ENCODE measurements at places on chromosomes 5 and 9. TPM values are rescaled to one million over a fixed set of nuclear protein-coding genes. Genes with fewer than 3 reads are reported as not detected.
A peak's percentile ranks its signal among the peaks of the same experiment; 100 is the strongest.

SLC2A8 gene
- total RNA-seq = 12.7 TPM

DNA sequence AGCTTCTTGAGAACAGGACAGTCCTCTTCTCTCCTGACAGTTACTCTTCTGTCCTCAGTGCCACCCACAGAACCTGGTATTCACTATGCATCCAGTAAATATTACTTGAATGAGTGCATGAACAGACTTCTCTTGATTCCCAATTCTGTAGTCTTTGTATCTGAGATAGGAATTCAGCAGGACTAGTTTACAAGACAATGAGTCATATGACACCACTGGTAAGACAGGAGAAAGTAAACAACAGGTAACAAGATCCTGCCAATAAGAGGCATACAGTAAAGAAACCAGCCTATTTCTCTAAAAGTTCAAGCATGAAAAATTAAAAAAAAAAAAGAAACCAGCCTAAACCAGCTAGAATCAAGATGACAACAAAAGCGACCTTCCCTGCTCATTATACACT lies 6.2 kb downstream of the ZNF883 start:
- no peak for DNase-seq

DNA sequence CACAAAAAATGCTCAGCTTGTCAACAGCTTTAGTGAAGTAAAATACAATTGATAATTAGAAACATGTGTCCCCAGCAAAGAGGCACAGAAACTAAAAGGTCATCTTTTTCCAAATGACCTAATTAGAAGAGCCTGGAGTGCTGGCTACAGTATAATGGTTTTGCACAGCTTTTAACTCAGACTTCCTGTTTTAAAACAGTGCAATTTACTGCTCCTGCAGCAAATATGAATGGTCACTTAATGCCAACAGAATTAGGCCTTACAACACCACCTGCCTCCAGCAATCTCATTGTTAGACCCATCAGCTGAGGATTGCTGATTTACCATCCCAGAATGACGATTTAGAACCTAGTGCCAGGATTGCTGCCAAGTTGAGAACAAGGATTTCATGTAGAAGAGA lies 239.3 kb downstream of the CETN3 start:
- peak; percentile 20 for DNase-seq

DNA sequence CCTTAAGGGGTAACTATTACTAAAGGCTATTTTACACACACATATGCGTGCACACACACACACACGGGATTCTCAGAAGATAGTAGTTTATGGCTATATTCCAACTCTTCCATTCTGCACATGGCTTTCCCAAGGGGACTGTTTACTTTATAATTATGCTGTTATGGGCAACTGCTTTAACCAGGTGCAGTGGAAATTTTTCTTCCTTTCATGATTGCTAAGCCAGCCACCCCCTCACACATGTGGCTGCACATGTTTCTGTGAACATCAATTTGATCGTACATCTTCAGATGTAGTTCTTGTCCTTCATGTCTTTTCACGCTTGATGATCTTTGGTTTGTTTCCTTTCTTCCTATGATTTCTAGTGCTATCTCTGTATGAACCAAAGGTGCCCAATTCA lies 37.0 kb downstream of the MRPS30 start:
- no peak for DNase-seq

WDR31 gene
- 2.4 TPM for total RNA-seq

DNA sequence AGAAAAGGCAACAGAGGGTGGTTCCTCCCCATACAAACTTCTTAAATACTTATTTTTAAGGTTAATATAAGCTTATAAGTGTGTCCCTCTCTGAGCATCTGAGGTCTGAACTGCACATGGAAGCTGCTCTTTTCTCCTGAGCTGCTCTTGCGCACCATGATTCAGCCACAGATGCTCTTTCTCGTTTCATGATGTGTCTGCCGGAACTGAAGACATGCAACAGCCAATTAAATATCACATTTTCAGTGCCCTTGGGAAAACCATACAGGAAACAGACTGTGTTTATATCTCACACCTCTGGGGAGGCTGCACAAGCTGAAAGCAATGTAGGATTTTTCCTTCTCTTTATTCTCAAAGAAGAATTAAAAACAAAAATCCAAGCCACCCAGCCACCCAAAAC lies 96.8 kb upstream of the NREP start:
- peak; percentile 46 for DNase-seq

DNA sequence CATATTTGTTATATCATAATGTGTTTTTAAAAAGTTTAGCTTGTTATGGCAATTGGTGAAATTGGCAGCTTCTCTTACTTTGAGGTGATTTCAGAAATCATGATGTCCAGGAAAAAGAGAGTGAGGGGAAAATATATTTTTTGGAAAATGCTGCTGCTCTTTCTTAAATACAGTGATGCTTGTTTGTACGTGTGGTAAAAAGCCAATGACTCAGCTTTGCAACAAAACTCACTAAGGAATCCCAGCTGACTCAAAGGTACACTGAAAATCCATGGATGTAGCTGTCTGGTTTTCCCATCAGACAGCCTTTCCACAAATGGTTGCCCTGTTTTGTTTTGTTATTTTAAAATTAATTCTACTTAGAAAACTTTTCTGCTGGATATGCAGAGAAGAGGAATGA lies 306.4 kb upstream of the PAPPA start:
- no peak for DNase-seq

GRCh38 chr5:88256872-88257271 lies 11.8 kb downstream of the TMEM161B start:
- DNase-seq = no peak

NAIP gene
- 14.0 TPM for total RNA-seq

DNA sequence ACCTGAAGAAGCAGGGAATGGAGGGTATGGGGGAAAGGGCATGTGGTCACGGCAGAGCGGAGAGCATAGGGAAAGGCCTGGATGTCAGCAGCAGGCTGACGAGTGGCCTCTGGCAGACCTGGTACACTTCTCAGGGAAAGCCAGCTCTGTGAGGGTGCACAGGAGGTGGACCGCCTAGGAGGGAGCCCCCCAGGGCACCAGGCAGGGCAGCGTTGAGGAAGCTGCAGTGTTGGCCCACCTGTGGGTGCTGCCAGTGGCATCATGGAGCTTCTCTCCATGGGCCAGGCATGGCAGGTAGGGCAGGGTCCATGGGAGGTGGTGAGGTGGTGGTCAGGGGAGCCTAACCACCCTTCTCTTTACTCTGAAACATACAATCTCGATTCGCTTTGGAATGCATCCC lies 143.0 kb upstream of the PITX1 start:
- DNase-seq = no peak

CDH10 gene
- total RNA-seq = 1.4 TPM

SLC4A9 gene
- total RNA-seq = not detected

- peak; percentile 51 for DNase-seq
Measured at GRCh38 chr5:157387683-157388093, 72.3 kb upstream of the NIPAL4 start.

- no peak for DNase-seq
Measured at GRCh38 chr9:107029146-107029545, 166.2 kb downstream of the ZNF462 start.
